ENCODE measurements at places on chromosomes 3 and 15. TPM values are rescaled to one million over a fixed set of nuclear protein-coding genes. Genes with fewer than 3 reads are reported as not detected.

Gene CD86
- total RNA-seq, result not detected

Gene PAQR5
- not detected for total RNA-seq

Gene NR1I2
- total RNA-seq, result not detected

Gene NCBP2
- total RNA-seq, result 67.2 TPM

Gene SCN11A
- total RNA-seq, result not detected

Gene MRPL46
- 15.7 TPM for total RNA-seq

All from chondrocyte (in vitro differentiated cells).